ENCODE measurements at places on chromosomes 1 and 21.

DNA sequence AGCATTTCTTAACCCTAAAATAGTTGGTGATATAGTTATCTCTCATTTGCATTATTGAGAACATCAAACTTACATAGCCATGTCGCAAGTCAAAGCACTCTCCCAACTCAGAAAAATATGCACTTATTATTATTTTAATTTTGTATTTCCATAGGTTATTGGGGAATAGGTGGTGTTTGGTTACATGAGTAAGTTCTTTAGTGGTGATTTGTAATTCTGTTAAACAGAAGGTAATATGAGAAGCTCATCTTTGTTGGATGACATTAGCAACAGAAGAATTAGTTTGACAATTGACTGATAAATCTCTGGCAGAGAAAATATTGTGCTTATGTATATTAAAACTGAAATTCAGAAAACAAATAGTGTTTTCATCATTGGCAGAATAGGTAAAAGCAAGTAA, 154.8 kb downstream of the NFIA start:
- no peak for DNase-seq

DNA sequence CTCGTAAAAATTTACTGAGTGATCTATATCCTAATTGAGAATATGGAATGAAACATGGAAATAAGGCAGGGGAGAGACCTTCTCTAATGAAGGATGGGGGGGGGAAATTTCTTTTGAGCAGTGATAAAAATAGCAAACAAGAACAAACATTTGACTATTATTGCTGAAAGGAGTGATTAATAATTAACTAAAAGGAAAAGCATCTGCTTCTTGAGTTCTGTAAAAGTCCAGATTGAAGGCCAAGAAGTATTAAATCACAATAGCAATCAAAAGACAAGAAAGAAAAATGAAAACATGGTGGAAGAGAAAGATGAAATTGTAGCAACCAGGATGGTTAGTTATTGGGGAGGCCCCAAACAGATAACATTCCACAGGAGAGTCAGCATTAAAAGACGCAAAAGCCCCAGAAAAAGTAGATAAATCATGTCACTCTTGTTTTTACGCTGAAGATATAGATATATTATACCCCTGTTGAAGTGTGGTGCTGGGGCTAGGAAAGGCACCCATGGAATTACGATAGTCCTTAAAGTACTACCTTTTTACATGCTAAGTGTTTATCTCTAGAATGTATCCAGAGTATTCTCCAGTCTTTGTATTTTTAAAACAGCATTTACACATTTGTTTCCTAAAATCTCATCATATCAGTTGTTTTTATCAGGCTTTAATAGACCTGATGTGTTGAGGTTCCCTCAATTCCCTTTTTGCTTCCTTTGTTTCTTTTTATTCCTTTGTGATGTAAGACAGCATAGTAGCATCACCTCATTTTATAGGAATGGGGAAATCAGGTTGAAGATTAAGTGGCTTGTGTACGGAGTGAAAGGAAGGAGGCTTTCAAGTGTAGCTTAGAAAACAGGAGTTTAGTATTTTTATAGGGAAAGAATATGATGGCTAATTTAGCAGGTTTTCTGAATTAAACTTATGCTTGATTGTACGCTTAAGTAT, 28.9 kb downstream of the DISP1 start:
- DNase-seq = peak; percentile 11

- no peak for DNase-seq
These were observed 51.7 kb downstream of the GADD45A start for GRCh38 chr1:67736750-67737149.

- no peak for DNase-seq
These were observed 73.4 kb upstream of the SYT6 start for GRCh38 chr1:114227059-114227458.

DNA sequence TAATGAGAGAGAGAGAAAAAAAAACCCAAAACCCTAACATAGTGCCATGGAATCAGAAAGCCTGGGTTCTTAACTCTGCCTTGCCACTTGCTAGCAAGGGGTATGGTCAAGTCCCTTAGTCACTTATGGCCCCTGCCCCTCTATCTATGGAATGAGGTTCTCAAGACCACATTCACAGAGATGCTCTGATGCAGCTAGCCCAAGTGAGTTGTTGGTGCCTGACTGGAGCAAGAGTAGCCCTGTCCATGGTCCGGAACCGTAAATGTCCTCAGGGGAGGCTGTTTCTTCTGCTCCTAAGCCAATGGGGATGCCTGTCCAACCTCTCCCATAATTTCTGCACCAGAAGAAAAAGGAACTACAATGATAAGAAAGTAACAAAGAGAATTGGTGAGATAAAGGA, 56.8 kb downstream of the CSMD2 start:
- no peak for DNase-seq

- DNase-seq = no peak
These were observed 21.1 kb upstream of the IL22RA1 start for GRCh38 chr1:24164004-24164403.

DNA sequence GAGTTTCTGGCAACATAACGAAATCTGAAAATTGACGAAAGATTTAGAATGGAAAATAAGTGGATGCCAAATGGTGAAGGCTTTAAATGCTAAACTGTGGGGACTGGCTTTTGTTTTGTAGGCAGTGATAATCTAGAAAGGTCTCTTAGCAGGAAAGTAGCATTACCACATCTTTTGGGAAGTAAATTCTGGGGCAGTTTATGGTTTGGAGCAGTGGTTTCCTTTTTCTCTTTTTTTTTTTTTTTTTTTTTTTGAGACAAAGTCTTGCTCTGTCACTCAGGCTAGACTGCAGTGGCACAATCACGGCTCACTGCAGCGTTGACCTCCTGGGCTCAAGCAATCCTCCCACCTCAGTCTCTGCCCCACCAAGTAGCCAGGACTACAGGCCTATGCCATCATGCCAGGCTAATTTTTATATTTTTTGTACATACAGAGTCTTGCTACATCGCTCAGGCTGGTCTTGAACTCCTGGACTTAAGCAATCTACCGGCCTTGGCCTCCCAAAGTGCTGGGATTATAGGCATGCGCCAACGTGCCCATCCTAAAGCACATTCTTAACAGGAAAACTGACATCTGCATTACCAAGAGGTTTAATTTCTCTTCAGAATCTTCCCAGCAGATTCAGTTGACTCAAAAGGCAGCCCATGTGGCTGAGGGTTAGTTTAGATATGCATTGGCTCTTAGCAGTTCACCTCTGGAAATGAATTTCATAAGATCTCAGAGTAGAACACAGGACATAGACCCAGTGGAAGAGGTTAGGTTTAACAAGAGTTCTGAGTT, 32.9 kb downstream of the C21orf91 start:
- DNase-seq = no peak

- DNase-seq = no peak
These were observed 8.1 kb upstream of the ACKR1 start for GRCh38 chr1:159196543-159196942.

- DNase-seq = peak; percentile 58
These were observed 8.1 kb downstream of the PSRC1 start for GRCh38 chr1:109274533-109275476.

DNA sequence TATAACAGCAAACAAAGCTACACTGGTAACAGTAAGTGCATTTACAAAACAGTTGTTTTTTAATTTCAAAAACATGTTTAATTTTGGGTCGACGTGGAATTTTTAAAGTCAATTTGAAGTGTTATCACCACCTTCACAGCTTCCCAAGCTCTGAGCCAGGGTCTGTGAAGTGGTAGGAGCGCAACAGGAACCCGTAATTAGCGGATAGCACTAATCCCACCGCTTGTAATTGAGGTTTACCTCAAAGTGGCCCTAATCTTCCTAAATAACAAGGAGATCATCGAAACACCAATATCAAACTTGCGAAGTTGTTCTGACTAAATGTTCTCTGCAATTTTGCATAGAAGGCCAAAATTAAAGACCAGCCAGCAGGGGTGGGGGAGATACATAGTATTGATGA, 18.8 kb downstream of the LBR start:
- DNase-seq = no peak

GRCh38 chr1:30866594-30866993, 42.0 kb downstream of the SDC3 start:
- no peak for DNase-seq

GRCh38 chr1:114292194-114292593, 138.5 kb upstream of the SYT6 start:
- no peak for DNase-seq

DNA sequence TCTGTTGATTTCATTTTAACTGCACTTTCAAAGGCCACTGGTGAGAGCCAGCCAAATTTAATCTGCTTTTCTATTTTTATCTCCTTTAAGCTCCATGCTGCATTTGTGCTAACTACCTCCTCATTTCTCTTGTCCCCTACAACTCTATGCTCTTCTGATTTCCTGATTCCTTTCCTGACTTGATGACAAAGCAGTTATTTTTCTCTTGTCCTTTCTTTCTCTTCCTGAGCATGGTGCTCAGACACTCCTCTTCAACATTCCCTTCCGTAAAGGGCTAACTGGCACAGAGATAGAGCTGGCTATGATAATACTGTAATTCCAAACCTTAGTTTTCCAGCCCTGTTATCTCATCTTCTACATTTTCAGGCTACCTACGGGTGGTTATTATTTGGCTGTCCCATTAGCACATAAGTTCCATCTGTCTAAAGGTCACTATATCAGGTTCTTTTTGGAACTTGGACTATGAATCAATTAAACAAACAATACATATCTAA, 6.8 kb upstream of the BCAS2 start:
- DNase-seq = no peak

DNA sequence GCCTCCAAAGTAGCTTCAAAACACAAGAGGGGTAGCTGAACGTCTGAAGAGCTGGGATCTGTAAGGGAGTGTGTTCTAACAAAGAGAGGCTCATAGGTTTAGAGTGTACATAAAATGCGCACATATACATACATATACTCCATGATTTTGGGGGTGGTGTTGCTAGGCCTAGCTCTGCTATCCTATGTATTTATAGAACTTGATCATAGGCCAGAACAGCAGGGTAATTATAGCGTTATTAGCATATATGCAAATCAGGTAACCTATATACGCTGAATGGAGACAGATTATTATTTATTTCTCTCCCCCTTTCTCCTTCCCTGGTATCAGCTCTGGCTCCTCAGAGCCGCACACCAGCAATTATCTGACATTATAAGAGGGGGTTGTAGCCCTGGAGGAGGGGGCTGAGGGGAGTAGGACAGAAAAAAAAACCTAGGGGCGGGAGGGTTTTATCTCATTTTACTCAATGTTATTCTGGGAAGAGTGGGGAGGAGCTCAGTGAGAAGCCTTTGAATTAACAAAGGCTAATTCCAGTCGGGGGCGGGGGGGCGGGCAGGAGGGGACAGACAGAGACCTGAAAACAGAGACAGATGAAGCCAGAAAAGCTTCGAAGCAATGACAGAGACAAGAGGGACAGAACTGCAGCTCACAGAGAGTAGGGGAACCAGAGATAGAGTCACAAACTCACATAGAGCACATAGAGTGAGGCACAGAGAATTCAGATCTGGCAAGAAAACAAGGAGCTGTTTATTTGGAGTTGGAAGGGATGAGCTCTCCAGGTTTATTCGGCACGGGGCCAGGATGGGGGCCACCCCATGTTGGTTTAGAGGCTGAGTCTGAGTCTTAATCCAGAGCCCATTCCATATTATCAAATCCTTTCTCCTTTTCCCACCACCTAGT, 63.0 kb downstream of the RHBG start:
- DNase-seq = no peak

DNA sequence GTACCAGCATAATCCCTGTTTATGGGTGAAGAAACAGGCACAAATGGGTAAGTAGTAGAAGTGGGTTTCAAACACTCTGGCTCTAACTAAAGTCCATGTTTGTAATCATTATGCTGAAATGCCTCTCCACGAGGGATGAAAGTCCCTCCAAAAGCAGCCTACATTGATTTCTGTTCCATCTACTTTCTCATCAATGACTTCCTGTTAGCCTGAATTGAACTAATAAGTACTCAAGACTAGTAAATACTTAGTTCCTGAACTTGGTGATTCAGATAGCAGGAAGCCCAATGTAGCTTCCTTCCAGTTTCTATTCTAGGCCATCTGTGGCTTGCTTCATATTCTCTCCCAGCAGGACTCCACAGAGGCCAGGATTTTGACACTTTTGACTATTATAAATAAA, 11.3 kb upstream of the BACH1 start:
- DNase-seq = peak; percentile 53

GRCh38 chr1:199226163-199226562, 587.3 kb downstream of the PTPRC start:
- DNase-seq = peak; percentile 7

- no peak for DNase-seq
These were observed 12.9 kb downstream of the NRIP1 start for GRCh38 chr21:15051644-15052458.

GRCh38 chr1:94702442-94702815, 117.7 kb upstream of the SLC44A3 start:
- DNase-seq = peak; percentile 85

GRCh38 chr1:212700223-212700891, 717 bp upstream of the BATF3 start:
- DNase-seq = no peak

- no peak for DNase-seq
These were observed 50.2 kb downstream of the LRRC8D start for GRCh38 chr1:89870998-89871397.

DNA sequence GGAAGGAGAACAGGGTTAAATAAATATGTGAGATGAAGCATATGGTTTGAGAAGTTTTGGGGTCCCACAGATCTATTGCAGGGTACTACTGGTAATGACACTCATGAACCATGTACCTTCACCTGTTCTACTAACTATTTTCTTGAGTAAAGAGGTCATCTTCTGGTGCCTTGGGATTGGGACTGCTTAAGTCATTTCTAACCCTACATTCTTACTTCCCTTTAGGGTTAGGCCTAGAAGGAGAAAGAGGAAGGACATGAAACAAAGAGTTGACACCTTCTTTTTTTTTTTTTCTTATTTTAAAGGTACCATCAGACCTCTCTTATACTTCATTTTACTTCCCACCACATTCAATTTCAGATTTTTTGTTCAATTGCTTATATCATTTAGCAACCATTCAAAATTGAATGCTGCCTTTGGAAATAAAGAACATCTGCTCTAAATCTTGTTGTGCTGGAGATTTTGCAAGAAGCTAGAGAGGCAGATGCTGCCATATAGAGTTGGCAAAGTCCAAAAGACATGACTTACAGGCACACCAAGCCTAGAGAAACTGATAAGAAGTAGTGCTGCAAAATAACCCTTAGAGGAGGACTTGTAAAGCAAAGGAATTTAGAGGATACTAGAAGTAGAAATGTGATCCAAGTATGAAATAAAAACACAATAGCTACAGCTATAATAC, 374.4 kb upstream of the ST6GALNAC5 start:
- DNase-seq = no peak

- no peak for DNase-seq
These were observed 18.1 kb downstream of the ALDH9A1 start for GRCh38 chr1:165680303-165680702.

- no peak for DNase-seq
These were observed 126.0 kb upstream of the CAMK1G start for GRCh38 chr1:209457401-209458125.

- no peak for DNase-seq
These were observed 101.2 kb upstream of the IRF2BP2 start for GRCh38 chr1:234710936-234711724.

- no peak for DNase-seq
These were observed 33.6 kb downstream of the LMO4 start for GRCh38 chr1:87362063-87362833.

GRCh38 chr1:179080866-179081686, 794 bp upstream of the TOR3A start:
- DNase-seq = no peak
